ENCODE measurements at places on chromosomes 11 and 22.

GRCh38 chr11:125085301-125086081 lies 22.4 kb downstream of the SLC37A2 start:
- no peak for DNase-seq

- DNase-seq: no peak
These were observed 39.6 kb downstream of the SCGB1A1 start for GRCh38 chr11:62458212-62459002.

DNA sequence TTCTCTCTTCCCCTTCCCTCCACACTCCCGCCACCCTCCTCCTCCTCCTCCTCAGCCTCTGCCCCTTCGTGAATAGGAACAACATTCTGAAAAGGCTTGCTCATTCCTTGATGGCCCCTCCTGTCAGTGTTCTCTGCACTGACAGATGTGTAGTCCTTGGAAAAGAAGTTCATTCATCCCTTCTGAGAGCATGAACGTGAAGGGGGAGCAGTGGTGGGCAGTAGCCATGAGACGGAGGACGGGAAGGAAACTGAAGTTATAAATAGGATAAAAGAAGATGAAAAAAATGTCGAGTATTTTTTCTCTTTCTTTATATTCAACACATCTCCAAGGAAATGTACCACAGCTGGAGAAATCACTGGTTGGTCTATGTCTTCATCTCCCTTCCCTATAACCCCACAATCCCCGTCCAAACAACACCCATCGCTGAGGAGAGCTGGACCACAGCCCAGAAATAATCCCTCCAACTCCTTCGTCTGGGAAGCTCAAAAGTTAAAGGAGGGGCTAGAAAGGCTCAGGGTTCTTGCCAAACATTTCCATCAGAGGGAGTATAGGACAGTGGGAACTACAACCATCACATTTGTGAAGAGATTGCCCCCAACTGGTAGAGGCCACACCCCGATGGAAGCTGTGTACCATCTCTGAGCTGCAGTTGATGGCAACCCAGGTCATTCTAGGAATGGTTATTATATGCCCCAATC lies 33.5 kb downstream of the ETS1 start:
- peak; percentile 10 for DNase-seq

GRCh38 chr22:26812731-26813130 lies 155.3 kb downstream of the MIAT start:
- DNase-seq: no peak

DNA sequence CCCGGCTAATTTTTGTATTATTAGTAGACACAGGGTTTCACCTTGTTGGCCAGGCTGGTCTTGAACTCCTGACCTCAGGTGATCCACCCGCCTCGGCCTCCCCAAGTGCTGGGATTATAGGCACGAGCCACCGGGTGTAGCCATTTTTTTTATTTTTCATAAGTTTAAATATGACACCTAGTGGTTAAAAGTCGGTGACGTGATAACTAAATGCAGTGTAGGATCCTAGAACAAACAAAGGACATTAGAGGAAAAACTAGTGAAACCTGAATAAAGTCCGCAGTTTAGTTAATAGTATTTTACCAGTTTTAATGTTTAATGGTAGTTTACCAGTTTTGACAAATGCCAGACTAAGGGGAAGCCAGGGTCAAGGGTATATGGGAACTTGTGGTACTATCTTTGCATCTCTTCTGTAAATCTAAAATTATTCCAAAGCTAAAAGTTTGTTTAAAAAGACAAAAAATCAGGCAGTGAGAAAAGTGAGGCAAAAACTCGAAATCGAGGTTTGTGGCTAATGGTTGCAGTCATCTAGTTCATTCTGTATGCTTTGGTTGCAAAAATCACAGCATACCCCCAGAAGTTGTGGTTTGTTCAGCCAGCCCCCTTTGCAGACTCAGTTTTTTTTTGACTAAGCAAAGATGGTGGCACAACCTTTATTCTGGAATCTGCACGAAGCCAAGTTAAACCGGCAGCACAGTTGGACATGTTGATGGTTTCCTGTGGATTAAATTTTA lies 29.6 kb downstream of the TOM1 start:
- no peak for DNase-seq

GRCh38 chr11:102390667-102391465 lies 43.9 kb downstream of the BIRC2 start:
- DNase-seq: peak; percentile 62

DNA sequence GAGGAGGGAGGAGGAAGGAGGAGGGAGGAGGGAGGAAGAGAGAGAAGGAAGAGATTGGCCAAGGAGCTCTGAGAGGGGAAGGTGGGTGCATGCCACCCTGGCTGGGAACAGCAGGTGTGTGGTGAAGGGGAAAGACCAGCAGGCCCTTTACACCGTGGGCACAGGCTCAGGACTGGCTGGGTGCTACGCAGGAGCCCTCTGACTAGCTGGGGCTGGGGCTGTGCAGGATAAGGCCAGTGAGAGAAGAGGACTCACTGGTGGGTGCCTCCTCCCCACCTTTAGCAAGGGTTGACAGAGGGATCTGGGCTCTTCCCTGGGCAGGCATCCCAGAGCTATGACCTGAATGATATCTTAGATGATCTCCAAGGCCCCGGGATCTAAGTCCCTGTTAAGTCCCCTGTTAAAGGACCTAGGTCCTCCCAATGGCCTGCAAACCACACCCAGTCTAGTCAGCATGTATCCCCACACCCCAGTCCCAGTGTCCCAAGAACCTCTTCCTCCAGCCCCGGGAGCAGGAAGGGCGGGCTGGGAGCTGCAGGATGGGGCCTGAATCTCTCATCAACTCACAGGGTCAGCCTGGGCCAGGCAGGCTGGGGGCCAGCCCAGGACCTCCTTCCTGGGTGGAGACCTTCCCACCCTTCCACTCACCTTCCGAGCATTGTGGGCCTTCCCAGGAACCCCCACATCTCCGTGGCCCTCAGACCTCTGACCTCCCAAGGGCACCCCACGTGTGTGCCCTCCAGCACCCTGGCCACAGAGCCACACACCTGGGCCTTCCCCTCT lies 55.4 kb downstream of the CDKN1C start:
- no peak for DNase-seq

DNA sequence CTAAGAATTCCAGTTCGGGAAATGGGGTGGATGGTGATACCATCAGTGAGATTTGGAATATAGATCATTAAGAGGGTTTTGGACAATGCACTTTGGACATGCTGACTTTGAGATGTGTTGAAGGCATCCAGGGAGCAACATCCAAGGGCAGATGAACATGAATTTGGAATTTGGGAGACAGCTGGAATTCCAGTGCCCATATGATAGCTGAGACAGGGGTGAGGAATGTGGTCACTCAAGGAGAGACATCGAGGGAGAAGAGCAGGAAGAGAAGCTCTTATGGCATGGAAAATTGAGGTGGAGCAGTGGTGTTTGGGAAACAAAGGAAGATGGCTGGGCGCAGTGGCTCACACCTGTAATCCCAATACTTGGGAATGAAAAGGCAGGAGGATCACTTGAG lies 11.8 kb upstream of the MICAL2 start:
- no peak for DNase-seq

DNA sequence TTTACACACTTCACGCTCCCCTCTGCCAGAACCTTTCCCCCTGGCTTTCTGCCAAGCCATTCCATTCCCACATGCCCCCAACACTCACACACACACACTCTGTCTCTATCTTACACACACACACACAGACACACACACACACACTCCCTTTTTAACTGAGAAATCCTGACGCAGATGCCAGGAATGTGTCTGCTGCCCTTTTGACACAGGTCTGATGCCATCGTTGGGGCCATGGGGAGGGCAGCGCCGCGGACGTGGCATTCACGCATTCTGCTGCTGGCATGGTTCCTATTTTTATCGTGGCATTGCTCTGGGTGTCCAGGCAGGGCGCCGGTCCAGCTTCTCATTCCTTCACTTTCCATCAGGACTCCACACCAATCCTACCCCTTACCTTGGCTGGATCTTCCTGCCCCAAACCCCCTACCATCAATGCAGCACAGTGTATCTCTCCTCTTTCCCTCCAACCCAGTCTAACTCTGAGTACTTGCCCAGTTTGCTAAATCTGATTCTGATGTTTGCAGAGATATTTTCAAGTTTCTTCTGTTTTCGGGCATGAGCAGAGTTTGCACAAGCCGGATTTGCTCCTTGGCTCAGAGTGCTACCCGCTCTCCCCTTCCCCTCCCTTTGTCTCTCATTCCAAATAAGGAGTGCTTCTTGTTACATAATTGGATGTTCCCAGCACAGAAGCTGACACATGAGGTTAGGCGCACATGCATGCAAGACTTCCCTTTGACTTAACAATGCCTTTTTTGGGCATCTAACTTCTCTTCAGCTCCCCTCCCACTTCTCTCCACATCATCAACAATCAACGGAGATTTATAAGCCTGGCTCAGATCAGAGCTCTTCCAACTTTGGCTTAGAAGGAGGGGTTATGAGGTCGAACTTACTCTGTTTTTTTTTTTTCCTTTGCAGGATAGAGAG lies 18.8 kb downstream of the SNX19 start:
- DNase-seq: peak; percentile 95

DNA sequence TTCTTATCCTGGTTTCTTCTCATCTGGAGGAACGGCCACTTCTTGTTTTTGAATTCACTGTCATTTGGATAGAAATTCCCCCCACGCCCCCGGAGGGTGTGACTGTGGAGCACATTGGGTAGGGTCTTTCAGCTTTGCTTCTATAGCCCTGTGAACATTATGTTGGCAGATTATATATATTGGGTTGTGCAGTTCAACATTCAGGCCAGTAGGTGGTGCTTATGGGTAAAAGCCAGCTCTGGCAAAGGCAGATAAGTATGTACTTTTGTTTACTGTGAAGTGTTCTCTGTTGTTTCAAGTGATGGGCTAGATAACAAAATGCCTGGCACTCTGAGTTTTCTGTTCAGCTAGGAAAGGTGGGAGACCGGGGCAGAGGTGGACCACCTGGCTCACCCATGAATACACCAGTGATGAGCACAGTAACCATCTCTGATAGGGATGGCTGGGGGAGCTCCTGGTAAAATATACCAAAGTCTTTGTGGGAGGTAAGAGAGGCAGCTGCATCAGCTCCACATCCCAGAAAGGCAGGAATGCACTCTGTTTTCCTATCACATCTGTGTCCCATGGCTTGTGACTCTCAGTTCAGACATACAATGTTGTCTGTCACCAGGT lies 1348.2 kb upstream of the RAG2 start:
- peak; percentile 6 for DNase-seq

GRCh38 chr22:31098632-31099110 lies 8.7 kb downstream of the SELENOM start:
- no peak for DNase-seq

DNA sequence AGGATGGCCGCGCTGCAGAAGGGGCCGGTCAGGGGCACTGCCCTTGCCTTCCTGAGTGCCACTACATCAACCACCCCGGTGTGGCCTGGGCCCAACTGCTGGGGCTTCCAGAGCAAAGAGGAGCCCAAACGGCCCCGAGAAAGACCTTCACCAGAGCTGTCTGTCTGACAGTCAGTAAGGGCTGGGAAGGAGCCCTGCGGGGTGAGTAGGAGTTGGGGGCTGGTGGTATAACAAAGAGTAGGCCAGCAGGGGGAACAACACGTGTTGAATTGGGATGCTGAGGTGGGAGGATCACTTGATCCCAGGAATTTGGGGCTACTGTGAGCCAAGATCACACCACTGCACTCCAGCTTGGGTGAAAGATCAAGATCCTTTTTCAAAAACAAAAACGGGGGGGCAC lies 3.9 kb downstream of the GSTT4 start:
- DNase-seq: no peak

DNA sequence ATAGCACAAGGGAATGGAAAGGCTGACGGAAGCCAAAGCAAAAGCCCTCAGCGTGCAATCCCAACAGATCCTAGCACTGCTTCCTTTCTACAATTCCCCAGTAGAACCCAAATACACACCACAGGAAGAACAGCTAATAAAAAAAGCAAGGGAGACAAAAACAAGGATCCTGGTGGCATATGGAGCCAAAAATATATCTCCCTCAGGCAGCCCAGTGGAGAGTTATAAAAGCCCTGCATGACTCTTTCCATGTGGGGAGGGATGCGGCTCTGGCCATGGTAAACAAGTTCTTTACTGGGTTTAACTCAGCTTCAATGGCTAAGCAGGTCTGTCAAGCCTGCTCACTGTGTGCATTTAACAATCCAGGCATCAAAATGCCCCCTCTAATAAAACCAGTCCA lies 88.1 kb downstream of the PIWIL4 start:
- no peak for DNase-seq

GRCh38 chr11:77130763-77131513 lies 2.9 kb downstream of the MYO7A start:
- peak; percentile 47 for DNase-seq

DNA sequence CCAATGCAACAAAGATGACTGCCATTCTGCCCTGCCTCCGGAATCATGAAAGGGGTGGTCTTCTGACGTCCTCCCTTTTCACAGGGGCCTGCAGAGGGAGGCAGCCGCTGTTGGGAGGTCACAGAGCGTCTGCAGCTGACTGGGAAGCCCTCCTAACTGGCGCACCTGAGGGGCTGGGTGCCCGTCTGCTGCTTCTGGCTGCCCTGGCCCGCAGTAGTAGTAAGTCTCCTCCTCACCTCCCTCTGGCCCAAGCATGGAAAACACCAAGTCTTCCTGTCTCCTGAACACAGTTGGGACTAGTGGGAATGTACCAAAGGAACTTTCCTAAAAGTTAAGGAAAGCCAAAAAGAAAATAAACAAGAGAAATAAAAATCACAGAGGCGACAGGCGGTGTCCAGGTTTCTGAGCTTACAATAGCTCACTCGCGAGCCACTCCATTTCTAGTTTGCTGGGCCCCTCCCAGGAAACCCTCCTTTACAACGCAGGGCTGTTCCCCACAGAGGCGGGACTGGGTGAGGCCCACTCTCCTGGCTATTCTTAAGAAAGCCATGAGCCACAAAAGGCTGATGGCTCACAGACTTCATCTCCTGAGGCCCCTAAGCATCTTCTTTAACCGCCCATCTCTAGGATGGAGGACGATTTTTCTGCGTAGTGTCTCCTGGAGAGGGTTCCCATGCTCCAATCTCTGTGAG lies 37.0 kb upstream of the CECR2 start:
- no peak for DNase-seq

DNA sequence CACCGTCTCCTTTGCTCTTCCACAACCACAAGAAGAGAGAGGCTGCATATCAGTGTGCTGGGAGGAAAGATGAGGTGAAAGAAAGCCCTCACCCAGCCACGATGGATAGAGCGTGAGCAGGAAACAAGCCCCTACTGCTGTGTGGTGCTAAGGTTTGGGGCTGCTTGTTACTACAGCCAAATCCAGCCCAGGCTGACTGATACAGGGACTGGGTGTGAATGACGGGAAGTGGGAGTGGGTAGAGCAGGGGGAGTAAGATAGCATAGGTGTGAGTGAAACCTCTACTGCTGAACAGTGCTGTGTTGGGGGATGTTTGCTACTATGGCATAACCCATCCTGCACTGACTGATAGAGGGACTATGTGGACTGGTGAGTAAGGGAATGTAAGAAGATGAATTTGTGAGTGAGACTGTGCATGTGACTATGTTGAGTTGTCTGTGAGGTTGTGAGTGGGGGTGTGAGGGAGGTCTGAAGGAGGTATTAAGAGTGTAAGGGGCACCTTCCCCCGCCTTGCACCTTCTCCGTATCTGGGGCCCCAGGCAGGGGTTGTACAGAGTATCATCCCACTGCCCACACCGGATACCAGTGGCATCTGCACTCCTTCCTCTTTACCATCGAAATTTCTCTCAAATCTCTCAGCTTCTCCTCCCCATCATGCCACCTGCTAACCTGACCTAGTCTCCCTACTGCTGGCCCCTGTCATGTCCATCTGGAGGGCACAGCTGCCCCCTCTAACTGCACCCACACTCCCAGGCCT lies 91.5 kb downstream of the MN1 start:
- DNase-seq: no peak

- no peak for DNase-seq
These were observed 47.2 kb downstream of the GAB4 start for GRCh38 chr22:16960884-16961249.

- no peak for DNase-seq
These were observed 30.3 kb downstream of the GNB1L start for GRCh38 chr22:19824212-19824925.

GRCh38 chr11:92685049-92685448 lies 284.4 kb upstream of the MTNR1B start:
- no peak for DNase-seq
